ENCODE measurements at places on chromosomes 3 and 15.

GRCh38 chr3:122858373-122858772 lies 63.5 kb downstream of the SLC49A4 start:
- no peak for DNase-seq
- no peaks in the 10 kb centered on the region for H3K4me1 ChIP-seq
- H3K4me3 ChIP-seq: no peak overlapping the region
- H3K36me3 ChIP-seq: no peaks in the 10 kb centered on the region
- H3K27ac ChIP-seq: no peak overlapping the region

DNA sequence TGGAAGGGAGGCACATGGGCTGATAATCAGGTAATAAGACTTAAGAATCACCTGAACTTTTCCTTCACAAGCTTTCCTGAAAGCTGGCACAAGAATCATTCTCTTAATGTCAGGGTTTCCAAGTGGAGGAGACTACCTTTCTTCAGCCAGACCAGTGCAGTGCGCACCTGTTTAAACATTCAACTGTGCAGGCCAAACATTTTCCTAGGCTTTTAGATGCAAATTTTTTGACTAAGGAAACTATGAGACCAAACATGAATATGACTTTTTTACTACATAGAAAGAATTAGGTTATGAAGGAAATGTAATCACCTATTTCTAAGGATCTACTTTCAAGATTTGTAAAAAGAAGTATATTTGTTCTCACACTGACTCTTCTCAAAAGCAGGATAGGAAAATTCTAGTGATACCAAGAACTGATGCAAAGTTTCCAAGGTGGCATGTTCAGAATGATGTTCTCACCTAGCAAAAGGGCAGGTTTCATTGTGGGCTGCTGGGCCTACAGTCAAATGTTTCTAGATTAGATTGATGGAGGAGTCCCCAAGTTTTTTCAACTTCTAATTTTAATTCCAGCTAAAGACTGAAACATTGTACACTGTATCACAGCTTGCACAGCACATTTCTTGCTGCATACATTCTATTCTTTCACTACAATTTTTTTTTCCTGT lies 339.1 kb downstream of the TIGIT start:
- DNase-seq: no peak
- H3K4me3 ChIP-seq: no peak overlapping the region
- no peak overlapping the region for H3K27ac ChIP-seq

DNA sequence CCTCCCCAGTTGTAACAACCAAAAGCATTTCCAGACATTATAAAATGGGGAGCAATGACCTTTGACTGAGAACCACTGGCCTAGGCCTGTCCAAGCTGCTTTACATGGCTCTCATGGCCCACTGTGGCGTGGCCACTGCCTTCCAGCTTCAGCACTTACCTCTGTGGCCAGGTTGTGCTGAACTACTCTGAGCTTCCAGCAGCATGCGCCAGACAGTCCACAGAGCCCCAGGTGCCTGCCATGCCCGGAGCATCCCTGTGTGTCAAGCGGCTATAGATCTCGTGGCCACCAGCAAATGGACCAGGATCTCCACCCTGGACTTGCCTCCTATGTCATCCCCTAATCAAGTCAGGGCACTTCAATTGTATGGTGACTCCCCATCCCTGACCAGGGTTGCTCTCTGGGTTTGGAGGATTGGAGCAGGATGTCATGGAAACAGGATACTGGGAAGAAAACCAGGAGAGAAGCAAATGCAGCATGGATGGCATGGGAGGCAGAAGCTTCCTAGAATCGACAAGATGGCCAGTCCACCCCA lies 199.7 kb downstream of the UACA start:
- H3K4me1 ChIP-seq: no peaks in the 10 kb centered on the region
- H3K4me3 ChIP-seq: no peak overlapping the region
- no peaks in the 10 kb centered on the region for H3K27me3 ChIP-seq
- DNase-seq: peak; percentile 31
- H3K36me3 ChIP-seq: no peaks in the 10 kb centered on the region

- H3K4me3 ChIP-seq: no peak overlapping the region
- no peaks in the 10 kb centered on the region for H3K4me1 ChIP-seq
- DNase-seq: peak; percentile 26
- H3K27ac ChIP-seq: no peak overlapping the region
- H3K27me3 ChIP-seq: no peaks in the 10 kb centered on the region
Measured at GRCh38 chr3:128933922-128934253, 54.5 kb downstream of the ACAD9 start.

DNA sequence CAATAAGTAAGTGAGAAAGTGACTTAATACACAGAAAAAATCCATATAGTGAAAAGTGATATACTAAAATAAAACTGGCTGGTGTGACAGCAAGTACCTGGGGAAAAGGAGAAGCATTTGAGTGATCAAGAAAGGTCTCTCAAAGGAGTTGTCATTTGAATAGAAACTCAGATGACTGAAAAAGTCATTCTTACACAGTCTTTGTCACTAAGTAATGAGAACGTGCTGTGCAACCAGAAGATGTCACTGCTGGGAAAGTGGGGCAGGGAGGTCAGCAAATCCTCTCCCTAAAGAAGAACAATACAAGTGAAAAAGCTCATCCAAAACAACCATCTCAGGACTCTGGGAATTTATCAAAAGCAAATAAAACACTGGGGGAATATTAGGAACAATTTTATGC lies 317.5 kb upstream of the TRIM42 start:
- no peaks in the 10 kb centered on the region for H3K27me3 ChIP-seq
- no peak overlapping the region for H3K4me3 ChIP-seq
- no peaks in the 10 kb centered on the region for H3K4me1 ChIP-seq

DNA sequence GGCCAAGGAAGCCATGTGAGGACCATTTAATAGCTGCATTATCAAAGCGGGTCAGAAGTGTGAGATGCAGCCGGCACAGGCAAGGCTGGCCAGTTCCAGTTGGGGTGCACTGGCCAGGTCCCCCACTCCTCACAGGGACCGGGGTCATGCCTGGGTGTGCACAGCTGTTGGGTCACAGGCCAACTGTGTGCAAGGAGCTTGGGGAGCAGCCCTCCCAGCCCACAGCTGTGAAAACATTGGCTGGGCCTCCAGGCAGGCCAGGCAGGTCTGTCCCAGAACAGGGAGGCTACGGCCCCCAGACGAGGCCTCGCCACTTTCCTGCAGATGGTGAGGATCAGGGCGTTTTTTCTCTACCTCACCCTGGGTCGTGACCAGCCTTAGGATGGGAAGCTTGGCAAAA lies 521.0 kb downstream of the NTRK3 start:
- H3K27me3 ChIP-seq: no peaks in the 10 kb centered on the region
- H3K4me3 ChIP-seq: no peak overlapping the region
- no peaks in the 10 kb centered on the region for H3K4me1 ChIP-seq
- no peaks in the 10 kb centered on the region for H3K36me3 ChIP-seq

GRCh38 chr15:80176443-80176842 lies 23.6 kb downstream of the FAH start:
- no peak overlapping the region for H3K4me3 ChIP-seq
- DNase-seq: no peak
- H3K27me3 ChIP-seq: no peaks in the 10 kb centered on the region
- H3K4me1 ChIP-seq: no peaks in the 10 kb centered on the region
- H3K36me3 ChIP-seq: 0 out of 2 replicates have a peak, but pooled peaks cover 5% of the 10 kb centered on the region

- no peaks in the 10 kb centered on the region for H3K4me1 ChIP-seq
- no peak for DNase-seq
- no peaks in the 10 kb centered on the region for H3K36me3 ChIP-seq
- no peak overlapping the region for H3K27ac ChIP-seq
- H3K4me3 ChIP-seq: no peak overlapping the region
Measured at GRCh38 chr3:162302983-162303624, 806.5 kb downstream of the OTOL1 start.

- no peak overlapping the region for H3K4me3 ChIP-seq
- no peaks in the 10 kb centered on the region for H3K4me1 ChIP-seq
- DNase-seq: no peak
- no peaks in the 10 kb centered on the region for H3K27me3 ChIP-seq
Measured at GRCh38 chr3:128746881-128747280, 20.9 kb downstream of the RAB7A start.

DNA sequence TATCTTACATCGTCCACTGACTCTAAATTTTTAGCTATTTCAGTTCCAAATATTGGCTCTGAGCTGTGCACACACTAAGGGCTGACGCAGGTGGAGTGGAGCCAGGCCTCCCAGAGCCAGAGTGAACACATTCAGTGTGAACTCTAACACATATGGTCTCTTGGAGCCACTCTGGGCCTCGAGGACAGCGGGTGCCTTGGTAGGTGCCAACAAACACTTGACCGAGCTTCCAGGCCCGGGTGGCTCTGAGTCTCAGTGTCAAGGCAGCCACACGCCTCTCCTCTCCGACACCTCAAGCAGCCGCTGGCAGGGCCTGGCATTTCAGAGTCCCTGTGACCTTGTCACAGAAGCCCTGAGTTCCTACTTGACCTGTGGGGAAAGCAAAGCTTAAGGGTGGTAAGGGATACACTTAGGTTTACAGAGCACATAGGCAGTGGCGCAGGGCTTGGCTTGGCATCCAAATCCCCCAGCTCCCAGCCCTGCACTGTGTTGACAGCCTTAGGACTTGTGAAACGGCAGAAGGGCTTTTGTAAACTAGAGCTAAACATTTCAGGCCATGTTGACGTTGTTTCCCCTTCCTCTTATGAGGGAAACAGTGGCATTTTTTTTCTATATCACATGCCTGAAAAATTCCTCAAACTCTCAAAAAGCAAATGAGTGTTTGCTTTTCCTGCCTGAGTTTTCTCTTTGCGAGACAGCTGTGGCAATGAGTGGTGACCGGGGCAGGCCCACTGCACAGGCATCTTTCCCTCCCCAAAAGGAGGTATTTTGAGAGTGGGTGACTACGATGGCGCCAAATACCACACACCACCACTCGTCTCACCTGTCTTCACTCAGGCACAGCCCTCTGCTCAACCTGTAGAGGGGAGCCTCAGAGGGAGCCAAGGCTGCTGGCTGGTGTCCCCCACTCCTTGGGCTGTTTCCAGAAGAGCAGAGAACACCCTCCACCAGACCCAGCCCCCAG lies 60.8 kb downstream of the DAPK2 start:
- H3K36me3 ChIP-seq: no peaks in the 10 kb centered on the region
- H3K27ac ChIP-seq: no peak overlapping the region
- H3K4me3 ChIP-seq: no peak overlapping the region
- no peak for DNase-seq

GRCh38 chr15:91073768-91074167 lies 26.3 kb upstream of the SV2B start:
- H3K4me1 ChIP-seq: no peaks in the 10 kb centered on the region
- no peaks in the 10 kb centered on the region for H3K27me3 ChIP-seq
- DNase-seq: no peak
- H3K27ac ChIP-seq: no peak overlapping the region
- no peak overlapping the region for H3K4me3 ChIP-seq

DNA sequence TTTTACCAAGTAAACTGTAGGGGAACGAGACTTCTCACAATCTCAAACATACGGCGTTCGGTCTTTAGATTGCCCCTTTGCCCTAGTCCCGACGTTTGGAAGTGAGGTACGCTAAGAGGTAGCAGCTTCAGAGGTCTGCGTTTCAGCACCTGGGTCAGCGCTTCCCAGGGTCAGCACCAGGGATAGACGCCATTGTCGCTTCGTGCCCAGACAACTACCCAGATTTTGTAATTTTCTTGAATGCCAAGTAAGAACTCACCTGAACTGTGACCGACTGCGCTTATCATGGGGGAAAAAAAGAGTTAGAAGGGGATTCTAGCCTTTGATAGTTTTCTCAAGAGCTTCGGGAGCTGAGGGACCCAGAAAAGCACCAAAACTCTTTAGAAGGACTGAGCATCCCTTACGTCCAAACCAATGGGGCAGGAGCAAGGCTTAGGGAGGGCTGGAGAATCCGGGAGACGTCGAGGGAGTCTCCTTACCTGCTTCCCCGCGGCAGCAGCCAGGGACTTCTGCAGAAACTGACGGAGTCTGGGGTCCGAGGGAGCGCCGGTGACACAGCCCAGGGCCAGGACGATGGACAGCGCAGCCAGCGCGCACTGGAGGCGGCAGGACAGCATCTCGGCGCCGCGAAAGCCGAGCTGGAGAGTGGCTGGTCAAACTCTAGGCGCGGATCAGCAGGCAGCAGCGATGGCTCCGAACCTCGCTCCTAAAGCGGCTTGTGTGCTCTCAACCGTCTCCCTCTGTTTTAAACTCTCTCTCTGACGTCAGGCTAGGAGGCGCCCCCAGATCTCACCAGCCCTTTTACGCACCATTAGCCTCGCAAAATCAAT lies at the start of gene SST:
TSS of gene SST (minus strand) at position 720 of the 830 bp plus-strand sequence. CDS start at position 617, 103 bp downstream.
- H3K4me3 ChIP-seq: no peak within 1 kb of the TSS
- no peaks in the 10 kb centered on the region for H3K36me3 ChIP-seq
- DNase-seq: no peak
- no peaks in the 10 kb centered on the region for H3K4me1 ChIP-seq
- no peak within 1 kb of the TSS for H3K27ac ChIP-seq

DNA sequence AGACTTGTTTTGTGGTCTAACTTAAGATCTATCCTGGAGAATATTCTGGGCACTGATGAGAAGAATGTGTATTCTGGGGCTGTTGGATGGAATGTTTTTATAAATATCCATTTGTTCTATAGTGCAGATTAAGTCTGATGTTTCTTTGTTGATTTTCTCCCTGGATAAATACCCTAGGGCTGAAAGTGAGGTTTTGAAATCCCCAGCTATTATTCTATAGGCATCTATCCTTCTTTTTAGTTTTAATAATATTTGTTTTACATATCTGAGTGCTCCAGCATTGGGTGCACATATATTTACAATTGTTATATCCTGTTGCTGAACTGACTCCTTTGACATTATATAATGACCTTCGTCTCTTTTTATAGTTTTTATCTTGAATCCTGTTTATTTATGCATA lies 42.9 kb downstream of the GALK2 start:
- H3K4me1 ChIP-seq: no peaks in the 10 kb centered on the region
- no peak overlapping the region for H3K27ac ChIP-seq
- H3K27me3 ChIP-seq: no peaks in the 10 kb centered on the region
- no peak for DNase-seq
- no peak overlapping the region for H3K4me3 ChIP-seq
- no peaks in the 10 kb centered on the region for H3K36me3 ChIP-seq

DNA sequence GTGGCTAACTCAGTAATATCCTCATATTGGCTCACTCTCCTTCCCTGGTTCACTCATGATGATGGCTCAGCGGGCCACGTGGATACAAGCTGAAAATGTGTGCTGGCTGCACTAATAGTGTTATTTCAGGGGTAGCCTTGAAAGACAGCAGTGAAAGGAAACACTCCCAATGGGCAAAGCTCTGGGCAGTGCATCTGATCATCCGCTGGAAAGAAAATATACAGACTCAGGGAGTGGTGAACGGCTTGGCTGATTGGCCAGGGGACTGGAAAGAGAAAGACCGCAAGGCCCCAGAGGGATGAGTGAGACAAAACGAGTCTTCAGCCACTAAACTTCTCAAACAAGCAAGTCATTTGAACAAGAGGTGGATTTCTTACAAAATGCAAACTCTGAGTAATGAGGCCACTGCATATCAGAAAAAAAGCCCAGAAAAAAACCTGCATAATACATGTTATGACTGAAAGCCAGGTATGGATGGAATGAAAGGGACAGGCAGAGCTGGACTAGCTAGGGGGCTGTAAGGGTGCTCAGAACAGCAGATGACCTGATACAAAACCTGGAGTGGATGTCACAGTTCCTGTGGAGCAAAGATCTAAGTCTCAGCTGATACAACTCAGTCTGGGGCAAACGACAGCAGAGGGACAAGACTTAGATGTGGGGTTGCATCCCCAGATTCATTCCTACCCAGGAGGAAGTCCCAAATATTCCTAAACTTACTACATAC lies 33.3 kb downstream of the CMTM6 start:
- H3K4me1 ChIP-seq: no peaks in the 10 kb centered on the region
- no peak overlapping the region for H3K4me3 ChIP-seq
- no peaks in the 10 kb centered on the region for H3K36me3 ChIP-seq
- no peaks in the 10 kb centered on the region for H3K27me3 ChIP-seq
- no peak overlapping the region for H3K27ac ChIP-seq

- no peaks in the 10 kb centered on the region for H3K27me3 ChIP-seq
- DNase-seq: no peak
- H3K36me3 ChIP-seq: no peaks in the 10 kb centered on the region
- no peak overlapping the region for H3K4me3 ChIP-seq
- no peak overlapping the region for H3K27ac ChIP-seq
Measured at GRCh38 chr3:176378789-176379188, 818.5 kb downstream of the TBL1XR1 start.
